Activated CD8-positive, alpha-beta memory T cell treated with anti-CD3 and anti-CD28 coated beads, Interleukin-2, amount 10 ng/mL, durations not matched to agents 7 days and 5 days (primary cell): ENCODE measurements at places on chromosomes 7 and 10. TPM values are rescaled to one million over a fixed set of nuclear protein-coding genes. Genes with fewer than 3 reads are reported as not detected.

- peak; percentile 74 for DNase-seq
- H3K27ac ChIP-seq = no peak overlapping the region
- H3K36me3 ChIP-seq = no peaks in the 10 kb centered on the region
Measured at GRCh38 chr10:101161494-101162299, 30.6 kb downstream of the TLX1 start.

Gene PKD2L1
- total RNA-seq = not detected

Gene INMT
- 0.12 TPM for total RNA-seq

Gene POMZP3
- total RNA-seq = 13.5 TPM

Gene TRPV6
- total RNA-seq = not detected

GRCh38 chr10:110967645-110968044, 48.2 kb downstream of the SHOC2 start:
- no peak overlapping the region for H3K4me3 ChIP-seq
- peaks cover 9% of the 10 kb centered on the region for H3K4me1 ChIP-seq
